ENCODE measurements at places on chromosomes 16 and 17.

DNA sequence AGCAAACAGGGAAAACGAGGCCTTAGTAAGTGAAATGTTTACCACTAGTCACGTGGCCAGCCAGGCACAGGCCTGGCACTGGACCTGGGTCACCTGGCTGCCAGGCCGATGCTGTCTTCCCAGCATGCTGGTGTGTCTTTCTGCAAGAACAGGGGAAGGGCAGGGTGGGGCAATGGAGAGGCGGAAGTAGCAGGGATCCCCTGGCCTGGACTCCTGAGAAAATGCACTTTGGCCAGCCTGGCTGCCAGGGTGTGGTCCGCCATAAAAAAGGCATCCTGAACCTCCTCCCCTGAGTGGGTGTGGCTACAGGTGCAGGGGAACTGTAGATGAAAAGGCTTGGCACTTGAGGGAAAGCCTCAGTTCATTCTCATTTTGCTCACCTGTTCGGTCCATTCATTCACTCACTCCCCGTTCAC is 1.0 kb upstream of the ANKRD40CL start:
- no peak for DNase-seq

DNA sequence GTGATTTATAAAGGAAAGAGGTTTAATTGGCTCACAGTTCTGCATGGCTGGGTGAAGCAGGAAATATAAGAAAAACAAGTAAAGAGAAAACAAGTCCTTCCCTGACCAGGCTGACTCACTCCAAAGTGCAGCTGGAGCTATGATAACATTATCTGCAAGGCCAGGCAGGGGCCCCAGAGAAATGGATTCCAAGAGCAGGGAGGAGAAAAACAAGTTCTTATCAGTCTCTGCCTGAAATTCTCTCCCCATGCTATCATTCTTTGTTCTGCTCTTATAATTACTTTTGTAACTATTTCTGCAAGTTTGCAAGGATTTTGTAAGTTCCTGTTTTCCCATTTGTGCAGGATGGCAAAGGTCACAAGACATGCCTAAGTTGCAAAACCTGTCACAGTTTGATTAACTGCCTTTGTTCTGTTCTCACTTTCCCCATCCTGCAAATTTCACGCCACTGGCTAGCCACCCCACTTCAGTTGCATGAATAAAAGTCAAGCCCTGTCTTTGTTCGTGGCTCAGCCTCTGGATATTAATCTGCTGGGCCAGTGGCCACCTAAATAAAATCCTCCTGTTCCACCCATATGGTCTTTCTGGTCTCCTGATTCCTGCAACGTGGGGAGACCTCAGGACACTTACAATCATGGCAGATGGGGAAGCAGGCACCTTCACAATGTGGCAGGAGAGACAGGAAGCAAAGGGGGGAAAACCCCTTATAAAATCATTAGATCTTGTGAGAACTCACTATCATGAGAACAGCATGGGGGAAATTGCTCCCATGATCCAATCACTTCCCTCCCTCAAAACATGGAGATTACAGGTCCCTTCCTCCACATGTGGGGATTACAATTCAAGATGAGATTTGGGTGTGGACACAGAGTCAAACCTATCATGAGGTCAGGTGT is 13.1 kb downstream of the ABCA9 start:
- DNase-seq, result peak; percentile 47

- no peak for DNase-seq
These were observed 14.5 kb upstream of the PRKCA start for GRCh38 chr17:66287911-66288310.

DNA sequence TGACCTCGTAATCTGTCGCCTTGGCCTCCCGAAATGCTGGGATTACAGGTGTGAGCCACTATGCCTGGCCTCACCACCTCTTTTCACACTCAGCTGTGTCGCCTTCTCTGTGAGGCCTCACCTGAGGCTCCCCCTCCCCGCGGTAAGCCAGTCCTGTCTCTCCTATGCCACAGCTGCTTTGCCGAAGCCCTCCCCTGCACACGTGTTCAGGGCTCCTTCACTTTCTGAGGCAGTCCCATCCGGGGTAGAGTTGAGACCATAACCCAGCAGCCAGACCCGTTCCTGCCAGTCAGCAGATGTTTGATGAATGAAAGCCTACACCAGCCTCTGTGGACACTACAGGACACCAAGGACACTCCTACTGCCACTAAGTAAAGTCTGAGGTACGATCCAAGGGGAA is 10.6 kb downstream of the USP7 start:
- DNase-seq, result no peak

GRCh38 chr17:3712811-3713463 is 10.8 kb upstream of the HASPIN start:
- no peak for DNase-seq

DNA sequence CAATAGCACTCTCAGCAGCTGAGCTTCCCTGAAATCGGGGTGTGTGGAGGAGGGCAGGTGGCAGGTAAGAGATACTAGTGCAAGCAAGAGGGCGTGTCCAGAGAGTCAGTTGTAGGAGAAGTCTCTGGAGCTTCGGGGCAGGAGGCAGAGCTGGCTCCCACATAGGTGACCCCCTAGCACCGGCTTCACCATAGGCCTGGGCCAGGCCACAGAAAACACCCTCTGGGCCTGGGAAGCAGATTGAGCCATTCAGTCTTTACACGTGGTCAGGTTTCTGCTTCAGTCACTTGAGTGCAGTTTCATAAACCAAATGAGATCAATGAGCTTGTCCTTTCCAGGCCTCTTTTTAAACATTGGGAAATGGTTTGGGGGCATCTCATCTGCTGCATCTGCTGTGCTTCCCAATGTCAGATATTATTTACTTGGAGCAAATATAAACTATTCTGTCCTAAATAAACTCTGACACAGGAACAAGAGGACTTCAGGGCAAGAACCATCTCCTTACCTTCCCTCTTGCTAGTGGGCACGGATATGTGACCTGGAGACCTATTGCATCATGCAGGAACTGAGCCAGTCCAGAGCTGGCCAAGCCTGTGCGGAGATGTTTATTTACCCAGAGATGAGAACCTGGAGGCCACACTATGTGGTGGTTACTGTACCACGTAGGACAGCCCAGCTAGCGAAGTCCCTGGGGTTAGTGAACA is 16.1 kb downstream of the CCR7 start:
- no peak for DNase-seq

DNA sequence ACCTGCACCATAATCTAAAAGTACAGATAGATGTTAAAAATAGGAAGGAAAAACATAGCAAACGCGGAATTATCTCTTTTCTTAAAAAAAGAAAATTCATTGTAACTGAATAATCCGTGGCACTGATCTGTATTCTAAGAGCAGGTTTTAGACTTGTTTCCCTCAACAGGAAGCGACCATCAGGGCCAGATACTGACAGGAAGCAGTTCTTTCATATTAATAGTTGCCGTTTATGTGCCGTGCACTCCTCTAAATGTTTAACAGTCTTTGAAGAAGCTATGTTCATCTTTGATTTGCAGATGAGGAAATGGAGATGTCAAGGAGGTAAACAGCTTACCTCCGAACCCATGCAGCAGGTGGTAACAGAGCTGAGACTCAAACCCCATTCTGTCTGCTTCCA is 23.6 kb downstream of the DYNLRB2 start:
- DNase-seq, result no peak

DNA sequence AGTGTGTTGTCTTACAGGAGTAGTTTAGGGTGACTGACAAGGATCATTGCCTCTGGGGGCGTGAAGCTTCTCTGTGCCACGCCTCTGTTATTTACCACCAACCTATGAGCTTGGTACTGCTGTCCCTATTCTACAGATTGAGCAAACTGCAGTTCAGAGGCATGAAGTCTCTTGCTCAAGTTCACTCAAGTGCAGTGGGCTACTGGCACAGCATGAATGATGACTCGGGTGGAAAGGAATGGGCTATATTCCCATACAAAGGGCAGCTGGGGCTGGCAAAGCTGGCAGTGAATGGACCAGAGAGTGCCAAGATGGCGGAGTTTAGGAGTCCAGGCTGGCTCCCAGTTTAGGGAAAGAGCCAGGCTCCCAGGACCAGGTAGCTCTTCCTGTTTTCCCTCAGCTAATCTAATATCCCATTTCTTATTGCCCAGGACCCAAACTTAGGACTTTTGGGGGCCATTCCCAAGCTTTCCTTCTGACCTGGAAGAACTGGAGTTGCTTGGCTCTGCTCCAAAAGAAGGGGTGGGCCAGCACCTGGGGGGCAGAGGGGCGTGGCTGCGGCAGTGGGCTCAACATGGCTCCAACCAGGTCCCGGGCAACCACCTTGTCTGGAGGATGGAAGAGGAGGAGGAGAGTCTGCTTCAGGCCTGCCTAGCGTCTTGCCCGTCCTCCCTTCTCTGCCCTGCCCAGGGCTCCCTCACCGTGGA is 12.9 kb downstream of the PLK1 start:
- no peak for DNase-seq

DNA sequence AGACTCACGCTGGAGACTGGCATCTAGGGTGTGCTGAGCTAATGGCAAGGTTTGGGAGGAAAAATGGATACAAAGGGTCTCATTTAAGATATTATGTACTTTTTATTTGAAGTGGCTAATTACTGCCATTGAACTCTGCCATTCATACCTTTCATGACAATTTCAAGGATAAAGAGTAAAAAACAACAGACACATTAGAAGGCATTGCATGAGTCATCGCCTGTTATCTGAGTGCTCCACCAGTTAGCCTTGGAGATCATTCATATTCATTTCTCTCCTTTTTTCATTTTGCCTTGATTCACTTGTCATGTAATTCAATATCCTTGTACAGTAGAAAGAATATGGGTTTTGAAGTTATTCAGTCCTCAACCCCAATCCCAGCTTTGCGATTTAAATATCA is 109.5 kb downstream of the CDH8 start:
- DNase-seq, result no peak

- DNase-seq, result no peak
These were observed 654 bp downstream of the DLX3 start for GRCh38 chr17:49994085-49995054.

DNA sequence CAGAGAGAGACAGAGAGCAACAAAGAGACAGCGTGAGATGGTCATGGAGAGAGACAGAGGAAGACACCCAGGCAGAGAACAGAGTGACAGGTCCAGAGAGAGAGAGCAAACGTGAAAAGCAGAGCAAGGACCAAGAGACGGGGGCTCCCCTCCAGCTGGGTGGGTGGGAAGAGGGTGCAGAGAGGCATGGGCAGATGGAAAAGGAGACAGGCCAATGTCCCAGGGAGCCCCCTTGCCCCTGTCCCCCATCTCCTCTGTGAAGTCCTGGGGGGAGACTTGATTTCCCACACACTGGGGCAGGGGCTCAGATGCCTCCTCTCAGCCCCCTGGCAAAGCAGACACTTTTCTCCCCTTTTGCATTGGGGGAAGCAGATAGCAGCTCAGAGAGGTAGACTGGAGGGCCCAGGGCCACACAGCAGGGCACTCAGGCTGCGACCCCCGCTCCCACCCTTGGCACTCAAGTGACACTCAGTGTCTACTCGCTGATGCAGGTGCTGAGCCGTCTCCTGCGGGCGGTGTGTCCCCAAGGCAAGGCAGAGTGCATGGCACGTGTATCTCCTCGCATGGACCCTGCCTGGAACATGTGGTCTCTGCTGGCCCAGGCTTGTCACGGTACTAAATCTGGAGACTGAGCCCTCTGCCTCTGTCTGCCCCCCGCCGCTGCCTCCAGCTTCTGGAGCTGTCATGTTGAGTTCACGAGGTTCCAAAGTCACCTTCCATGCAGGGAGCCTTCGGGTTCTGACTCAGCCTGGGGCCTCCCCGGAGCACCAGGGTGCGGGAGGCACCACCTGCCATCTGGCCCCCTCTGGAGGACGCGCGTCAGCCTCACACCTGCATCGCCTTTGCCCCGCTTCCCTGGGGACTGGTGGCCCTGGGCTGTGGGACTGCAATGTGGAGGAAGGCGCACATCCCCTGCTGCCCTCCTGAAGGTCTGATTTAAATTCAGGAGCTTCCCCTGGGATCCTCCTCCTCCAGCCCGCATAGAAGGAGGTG is 215.9 kb upstream of the GSE1 start:
- DNase-seq, result no peak

GRCh38 chr17:8894673-8895578 is 27.5 kb upstream of the PIK3R6 start:
- peak; percentile 14 for DNase-seq

DNA sequence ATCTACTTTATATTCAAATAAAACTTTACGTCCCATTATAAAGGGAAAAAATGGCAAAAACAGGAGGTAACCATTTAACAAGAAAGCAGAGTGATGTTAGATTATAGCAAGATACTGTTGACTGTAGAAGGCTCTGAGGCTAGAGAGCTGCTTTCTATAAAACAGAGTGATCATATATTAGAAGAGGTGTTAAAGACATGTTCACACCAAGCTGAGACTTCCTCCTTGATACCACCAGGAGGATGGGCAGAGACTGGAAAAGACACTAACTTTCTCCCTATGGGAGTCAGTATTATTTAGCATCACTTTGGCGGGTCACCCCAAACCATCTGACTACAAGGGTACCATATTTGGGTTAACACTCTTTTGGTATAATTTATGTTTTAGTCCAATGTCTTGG is 687 bp upstream of the CIITA start:
- no peak for DNase-seq

DNA sequence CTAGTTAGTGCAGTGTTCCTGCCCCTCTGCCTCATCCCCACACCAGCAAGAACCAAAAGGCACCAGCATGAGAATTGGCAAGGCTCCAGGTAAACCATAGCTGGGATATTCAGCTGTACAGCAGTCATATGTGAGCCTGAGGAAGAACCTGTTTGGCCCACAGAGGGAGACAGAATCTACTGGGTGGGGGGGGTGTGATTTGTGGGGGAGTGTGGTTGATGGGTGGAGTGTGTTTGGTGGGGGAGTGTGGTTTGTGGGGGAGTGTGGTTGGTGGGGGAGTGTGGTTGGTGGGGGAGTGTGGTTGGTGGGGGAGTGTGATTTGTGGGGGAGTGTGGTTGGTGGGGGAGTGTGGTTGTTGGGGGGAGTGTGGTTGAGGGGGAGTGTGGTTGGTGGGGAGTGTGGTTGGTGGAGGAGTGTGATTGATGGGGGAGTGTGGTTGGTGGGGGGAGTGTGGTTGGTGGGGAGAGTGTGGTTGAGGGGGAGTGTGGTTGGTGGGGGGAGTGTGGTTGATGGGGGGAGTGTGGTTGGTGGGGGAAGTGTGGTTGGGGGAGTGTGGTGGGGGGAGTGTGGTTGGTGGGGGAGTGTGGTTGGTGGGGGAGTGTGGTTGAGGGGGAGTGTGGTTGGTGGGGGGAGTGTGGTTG is 19.5 kb downstream of the MINK1 start:
- DNase-seq, result peak; percentile 28

DNA sequence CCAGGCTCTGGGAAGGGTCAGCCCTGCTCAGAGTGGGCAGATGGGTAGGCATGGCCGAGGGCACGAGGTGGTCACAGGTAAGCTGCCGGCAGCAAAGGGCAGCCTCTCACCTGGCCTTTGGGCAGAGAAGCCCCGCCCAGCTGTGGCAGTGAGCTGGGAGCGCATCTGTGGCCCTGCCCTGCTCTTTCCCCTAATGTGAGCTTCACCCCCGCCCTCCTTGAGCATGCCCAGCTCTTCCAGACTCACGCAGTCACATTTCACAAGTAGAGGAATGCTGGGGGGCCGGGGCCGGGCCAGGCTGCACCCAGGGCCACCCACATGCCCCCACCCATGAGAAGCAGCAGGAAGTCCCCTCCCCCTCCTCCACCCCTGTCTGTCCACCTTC is 40.7 kb upstream of the SLC38A10 start:
- DNase-seq, result no peak

- DNase-seq, result no peak
These were observed 7.2 kb upstream of the EXOSC6 start for GRCh38 chr16:70258946-70259345.
